Stimulated activated CD8-positive, alpha-beta memory T cell treated with anti-CD3 and anti-CD28 coated beads, Interleukin-4, amount 100 ng/mL, for 1 hour (primary cell): ENCODE measurements at places on chromosomes 3 and 15.

- no peak for DNase-seq
Measured at GRCh38 chr15:68403161-68403941, 28.6 kb downstream of the ITGA11 start.

DNA sequence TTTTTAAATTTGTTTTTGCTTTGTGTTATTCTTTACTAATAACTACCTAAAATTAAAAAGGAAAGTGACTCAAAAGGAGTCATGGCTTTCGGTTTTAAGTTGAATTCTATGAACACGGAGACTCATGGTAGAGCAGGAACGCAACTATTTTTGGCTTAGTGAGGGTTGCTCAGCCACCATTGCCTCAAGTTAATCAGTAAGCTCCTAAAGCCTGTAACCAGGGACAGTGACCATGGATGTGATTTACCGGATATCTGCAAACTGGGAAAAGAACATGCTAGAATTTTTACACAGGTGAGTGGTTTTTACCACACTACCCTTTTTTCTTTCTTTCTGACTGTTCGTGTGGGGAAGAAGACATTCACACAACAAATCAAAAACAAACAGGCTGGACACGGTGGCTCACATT is 11.8 kb downstream of the SLC12A8 start:
- DNase-seq, result no peak

- no peak for DNase-seq
Measured at GRCh38 chr3:117596503-117596902, 886.9 kb downstream of the TUSC7 start.

- DNase-seq, result no peak
Measured at GRCh38 chr3:181230258-181230657, 240.7 kb upstream of the DNAJC19 start.

DNA sequence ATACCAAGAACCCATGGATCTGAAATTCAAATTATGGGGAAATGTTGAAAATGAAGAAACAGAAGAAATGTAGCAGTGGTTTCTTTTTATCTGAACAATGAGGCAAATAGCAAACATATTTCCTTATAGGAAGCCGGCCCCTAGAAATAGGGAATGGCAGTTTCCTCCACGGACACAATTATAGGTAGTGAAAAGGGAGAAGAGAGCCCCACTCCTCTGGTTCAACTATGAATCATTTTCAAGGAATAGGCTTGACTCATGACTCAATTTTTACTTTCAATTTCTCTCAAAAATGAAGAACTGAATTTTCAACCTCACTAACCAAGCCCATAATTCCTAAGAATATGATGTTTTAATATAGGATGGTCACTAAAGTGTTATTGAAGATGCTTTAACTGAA is 243.1 kb downstream of the MECOM start:
- no peak for DNase-seq

DNA sequence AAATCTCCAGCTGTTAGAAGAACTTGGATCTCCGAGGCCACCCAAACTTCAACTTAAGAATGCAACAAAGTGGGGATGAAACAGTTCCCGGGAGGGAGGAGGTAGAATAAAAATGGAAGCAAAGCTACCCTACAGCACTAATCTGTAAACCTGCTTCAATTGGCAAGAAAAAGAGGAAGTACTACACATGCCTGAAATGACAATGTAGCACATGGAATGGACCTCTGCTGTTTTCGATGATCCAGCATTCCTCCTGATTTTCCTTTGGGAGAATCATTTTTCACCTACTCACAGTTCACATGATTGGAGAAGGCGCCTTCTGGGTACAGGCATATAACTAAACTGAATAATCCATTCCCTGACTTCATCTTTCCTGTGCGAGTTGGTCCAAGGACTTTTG is 1081.5 kb downstream of the FHIT start:
- DNase-seq, result no peak

GRCh38 chr3:45826321-45826720 is 15.6 kb downstream of the LZTFL1 start:
- DNase-seq, result no peak
